ENCODE measurements at places on chromosomes 1 and 21.

GRCh38 chr21:29238053-29238966 is 60.4 kb upstream of the BACH1 start:
- DNase-seq: no peak

DNA sequence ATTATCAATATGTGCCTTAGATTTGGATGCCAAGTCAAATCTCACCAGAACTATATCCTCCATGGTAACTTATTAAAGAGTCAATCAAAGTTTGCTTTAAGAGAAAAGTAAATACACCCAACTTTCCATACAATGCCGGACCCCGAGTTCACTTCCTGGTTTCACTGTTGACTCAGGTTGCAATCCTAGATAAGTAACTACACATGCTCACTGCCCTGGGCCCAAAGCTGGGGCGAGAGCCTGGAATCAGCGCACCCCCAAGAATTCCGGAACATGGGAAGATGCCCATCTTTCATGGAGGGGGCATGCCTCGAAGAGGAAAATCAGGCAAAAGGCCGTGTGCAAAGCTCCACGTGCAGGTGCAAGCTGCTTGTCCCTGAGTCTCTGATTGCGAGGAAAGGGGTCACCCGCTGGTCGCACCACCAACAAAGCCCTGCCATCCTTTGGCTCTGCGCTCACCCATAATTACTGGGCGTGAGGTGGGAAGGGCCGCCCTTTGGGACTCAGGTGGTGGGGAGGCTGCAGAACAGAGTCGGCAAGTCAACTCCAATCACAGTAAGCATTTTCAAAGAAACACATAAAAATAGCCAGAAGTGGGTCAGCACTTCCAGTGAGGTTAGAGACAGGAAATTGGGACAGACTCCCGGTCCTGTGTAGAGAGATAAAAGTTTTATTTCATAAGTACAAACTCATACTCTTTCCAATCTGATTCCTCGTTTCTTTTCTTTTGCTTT is 167.7 kb downstream of the TOMM20 start:
- DNase-seq: peak; percentile 57

DNA sequence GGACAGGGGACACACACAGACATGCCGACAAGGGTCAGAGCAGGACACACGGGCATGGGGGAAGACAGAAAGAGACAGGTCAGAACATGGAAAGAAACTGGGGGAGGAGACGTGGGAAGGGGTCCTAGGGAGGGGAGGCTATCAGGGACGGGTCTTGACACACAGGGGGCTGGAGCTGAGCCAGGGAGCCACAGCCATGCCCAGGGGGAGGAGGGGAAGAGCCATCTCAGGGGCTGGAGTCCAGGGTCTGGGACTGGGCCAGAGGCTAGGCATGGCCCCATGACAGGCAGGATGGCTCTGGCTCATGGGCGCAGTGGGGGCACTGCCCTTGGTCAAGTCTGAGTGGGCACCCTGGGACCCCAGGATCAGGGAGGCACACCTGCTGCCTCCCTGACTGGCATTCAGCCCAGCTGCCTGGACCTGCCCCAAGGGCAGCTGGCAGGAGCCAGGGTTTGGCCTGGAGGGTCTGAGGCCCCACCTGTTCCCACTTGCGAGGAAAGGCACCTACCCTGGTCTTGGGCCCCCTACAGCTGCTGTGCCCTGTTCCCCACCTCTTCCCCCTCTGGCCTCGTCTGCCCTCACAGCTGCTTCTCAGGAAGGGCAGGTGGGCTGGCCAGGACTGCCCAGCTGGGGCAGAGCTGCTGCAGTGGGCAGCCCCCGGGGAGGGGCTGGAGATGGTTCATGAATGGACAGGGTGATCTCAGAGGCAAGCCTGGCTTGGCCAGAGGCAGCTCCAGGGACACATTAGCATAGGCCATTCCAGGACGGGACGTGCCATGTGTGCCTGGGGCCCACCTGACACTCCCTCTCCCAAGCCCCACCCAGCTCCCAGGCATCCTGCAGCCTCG is 42.9 kb downstream of the HSPG2 start:
- DNase-seq: no peak

DNA sequence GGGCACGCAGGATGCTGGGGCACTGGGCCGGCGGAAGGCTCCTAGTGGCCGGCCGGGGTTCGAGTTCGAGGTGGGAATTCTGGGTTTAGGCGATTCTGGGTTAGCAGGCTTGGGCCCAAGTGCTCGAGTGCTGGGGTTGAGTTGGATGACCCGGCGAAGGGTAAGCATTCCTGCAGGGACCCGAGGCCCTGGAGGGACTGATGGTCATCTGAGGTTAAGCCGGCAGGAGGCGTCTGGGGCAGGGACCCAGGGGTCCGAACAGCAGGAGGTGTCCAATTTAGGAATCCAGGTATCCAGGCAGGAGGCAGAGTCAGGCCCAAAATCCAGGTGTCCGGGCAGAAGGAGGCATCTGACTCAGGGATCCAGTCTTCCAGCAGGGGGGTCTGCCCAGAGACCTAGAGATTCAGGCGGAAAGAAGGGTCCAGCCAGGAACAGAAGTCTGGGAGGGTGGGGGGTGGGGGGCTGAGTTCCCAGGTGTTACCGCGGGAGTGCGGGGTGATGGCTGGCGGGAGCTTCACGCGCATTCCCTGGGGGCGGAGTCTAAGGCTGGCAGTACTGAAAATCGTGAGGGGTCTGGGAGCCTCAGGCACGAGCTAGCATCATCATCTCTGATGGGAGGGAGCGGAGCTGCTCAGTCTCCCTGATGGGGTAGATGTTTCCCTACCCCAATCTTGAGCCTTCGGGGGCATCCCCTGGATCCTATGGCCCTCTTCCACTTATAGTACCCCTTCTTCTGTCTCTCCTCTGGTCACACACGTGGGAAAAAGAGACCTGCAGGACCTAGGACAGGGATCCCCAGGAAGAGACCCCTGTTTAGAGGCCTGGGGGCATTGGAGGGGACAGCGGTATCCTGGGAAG is 585 bp downstream of the GPR3 start:
- no peak for DNase-seq

DNA sequence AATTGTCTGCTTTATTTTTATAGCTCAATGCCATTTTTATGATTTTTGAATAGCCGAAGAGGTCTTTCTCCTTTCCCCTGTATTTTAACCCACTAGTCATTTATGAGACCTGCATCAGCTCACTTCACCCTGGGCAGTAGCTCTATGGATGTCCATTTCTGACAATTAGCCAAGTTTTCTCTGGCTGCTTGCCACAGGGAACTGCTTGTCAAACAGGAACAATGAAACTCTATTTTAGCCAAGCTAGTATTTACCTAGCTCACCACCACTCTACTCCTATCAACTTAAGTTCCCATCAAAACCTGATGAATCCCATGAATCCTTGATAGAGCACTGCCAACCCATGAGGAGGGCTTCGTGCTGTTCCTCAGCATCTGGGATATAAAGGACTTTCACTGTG is 406.7 kb downstream of the RWDD3 start:
- DNase-seq: no peak

DNA sequence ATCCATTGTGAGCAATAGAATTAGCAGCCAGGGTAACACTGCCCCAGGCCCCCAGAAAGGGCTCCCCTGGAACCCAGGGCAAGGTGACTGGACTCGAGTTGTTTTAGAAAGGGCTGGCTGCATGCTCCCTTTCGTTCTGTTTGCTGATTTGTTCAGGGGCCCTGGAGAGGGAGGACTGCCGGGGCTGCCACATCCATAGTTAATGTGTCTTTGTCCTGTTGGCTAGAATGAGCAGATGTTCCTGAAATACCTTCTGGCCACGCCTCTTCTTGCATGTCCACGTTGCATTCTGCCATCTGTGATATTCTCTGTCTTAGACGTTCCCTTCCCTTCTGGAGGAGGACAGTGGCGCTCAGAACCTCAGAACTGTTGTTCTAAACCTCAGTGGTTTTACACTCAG is 118.8 kb downstream of the AJAP1 start:
- DNase-seq: no peak

- no peak for DNase-seq
Observed at GRCh38 chr1:114522264-114522575, 11.2 kb upstream of the TRIM33 start.

DNA sequence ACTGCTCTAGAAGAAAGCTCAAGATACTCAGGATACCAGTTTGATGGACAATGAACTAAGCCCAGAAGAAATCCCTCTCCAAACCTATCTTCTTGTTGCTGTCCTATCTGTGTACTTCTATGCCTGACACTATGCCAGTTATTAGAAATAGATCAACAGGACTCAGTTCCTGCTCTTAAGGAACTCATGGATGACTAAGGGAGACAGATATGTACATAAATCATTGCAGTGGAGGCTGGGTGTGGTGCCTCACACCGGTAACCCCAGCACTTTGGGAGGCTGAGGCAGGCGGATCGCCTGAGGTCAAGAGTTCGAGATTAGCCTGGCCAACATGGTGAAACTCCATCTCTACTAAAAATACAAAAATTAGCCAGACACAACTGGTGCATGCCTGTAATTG is 42.4 kb upstream of the AK4 start:
- DNase-seq: no peak

DNA sequence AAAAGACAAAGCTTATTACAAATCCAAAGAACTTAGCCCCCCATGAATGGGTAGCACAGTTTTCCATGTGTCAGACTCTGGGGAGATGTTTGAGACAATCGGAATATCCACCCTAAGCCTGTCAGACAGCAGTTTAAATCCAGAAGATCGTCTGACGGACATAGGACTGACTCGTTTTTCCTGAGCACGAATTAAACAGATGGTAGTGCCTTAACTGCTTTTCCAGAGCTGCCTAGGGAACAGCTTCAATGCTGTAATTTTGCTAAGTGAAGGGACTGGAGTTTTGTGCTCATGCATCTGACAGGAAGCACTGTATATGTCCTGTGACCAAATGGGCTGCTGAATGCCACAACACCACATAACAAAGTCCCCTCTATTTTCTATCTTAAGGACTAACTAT is 48.6 kb downstream of the PCNX2 start:
- no peak for DNase-seq

DNA sequence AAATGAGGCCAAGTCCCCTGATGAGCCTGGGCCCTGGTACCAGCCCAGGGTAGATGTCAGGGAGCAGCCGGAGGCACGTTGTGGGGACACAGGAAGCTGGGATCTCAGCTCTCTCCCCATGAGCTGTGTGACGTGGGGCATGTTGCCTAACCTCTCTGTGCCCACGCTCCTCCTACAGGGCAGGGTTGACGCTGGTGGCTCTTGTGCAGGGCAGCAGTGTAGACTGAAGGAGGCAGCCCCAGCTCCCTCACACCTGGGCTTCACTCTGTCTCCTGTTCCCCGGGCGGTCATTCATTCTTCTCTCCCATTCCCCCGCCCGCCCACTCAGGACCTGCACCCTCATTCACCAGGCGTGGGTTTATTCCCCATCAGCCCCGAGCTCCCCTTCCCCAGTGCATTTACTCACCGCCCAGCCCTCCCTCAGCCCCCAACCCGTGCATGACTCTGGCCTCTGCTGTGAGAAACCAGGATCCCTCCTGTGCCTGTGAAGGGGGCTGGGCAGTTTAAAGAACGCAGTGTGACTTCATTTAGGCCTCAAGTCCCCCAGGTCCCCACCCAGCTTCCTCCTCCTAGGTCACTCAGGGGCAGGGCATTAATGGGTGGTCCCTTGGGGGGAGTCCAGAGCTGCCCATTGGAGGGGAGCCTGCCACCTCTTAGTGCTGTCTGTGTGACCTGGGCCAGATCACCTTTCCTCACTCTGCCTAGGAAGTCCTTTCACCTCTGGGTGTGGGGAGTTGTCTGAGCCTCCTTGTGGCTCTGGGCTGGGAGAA is 285.7 kb downstream of the PTPRU start:
- peak; percentile 22 for DNase-seq

Measured in activated CD8-positive, alpha-beta memory T cell treated with anti-CD3 and anti-CD28 coated beads, Interleukin-2, amount 50 U/mL, for 48 hours (primary cell).